Fibroblast of the conjunctiva (primary cell): ENCODE measurements at places on chromosomes 2 and 18.

DNA sequence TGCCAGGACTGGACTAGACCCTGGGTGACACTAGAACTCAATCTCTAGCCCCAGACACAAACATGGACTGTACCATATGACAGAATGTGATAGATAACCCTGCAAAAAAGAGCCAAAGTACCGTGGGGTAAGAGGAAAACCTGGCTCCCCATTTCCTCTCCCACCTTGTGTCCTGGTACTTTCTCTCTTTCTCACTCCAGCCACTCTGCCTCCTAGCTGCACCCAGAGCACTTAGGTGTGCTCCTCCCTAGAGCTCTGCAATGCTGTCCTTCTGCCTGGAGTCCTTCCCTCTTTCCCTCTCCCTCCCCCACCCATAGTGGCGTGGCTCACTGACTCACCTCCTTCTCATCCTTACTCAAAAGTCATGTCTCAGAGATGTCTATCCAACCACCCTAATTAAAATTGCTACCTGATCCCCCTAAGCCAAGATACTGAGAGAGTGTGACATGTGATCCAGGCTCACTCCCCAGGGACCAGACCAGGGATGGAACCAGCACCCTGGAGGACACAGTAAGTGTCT is 171.3 kb downstream of the LOXHD1 start:
- no peak for DNase-seq

GRCh38 chr2:28248511-28248910 is 144.1 kb upstream of the FOSL2 start:
- no peak for DNase-seq

- DNase-seq: no peak
Measured at GRCh38 chr18:73381699-73382036, 513.9 kb upstream of the NETO1 start.

GRCh38 chr2:55966401-55967118 is 43.0 kb upstream of the EFEMP1 start:
- no peak for DNase-seq

- DNase-seq: no peak
Measured at GRCh38 chr18:11980163-11980493, 1.2 kb upstream of the IMPA2 start.

- DNase-seq: no peak
Measured at GRCh38 chr2:107585851-107586250, 240.8 kb upstream of the RGPD4 start.

DNA sequence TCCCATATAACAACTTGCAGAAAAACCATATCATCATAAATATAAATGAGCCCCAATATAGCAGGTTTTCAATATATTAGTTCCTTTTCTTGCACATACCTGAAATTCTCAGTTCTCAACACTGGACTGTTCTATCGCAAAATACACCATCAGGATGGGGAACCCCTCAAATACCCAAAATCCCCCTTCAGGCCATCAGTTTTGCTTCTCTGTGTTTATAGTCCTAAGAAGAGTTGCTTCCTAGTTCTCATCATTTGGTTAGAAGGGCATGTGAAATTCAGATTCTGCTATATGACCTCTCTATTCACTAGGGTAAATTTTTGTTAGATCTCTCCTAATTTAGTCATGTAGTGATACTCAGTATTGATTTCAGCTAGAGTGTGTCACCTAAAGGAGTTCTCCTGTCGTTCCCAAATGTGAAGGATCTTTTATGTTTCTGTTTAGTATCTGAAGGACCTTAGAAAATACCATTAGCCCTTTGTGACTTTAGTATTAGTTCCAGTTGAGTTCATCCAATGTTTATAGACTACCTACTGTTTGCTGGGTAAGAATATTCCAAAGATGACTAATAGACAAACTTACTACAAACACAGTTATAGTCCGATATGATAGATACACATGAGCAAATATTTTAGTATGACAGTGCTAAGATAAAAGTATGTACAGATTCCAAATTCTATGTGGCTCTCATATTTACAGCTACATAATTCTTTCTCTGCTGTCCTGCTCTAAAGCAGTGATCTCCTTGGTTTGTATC is 115.8 kb downstream of the TTC27 start:
- DNase-seq: no peak

DNA sequence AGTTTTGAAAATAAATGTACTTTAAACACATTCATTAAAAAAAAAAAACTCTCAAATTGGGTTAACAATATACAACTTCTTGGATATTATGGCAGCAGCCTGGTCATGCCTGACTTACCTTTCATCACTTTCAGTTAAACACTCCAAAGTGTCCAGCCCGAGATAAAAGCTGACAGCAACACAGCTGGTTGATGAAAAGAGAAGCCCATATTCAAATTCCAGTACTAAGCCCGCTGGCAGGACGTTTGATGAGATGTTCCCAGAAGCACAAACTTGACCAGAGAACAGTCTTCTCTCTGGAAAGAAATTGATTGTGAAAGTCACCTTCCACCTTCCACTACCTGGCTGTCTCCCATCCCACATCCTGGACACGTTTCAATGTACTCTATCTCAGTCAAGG is 586.3 kb downstream of the TDRD15 start:
- DNase-seq: no peak

GRCh38 chr2:226887940-226888339 is 52.1 kb downstream of the RHBDD1 start:
- no peak for DNase-seq

DNA sequence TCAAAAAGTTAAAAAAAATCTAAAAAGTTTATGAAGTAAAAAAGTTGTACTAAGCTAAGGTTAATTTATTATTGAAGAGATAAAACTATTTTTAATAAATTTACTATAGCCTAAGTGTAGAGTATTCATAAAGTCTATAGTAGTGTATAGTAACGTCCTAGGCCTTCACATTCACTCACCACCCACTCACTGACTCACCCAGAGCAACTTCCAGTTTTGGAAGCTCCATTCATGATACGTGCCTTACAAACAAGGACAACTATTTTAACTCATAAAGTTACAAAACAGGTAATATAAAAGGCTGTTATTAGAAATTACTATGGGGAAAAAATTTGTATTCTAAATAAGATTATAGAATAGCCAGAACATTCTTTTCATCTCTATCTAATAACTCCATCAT is 158.9 kb upstream of the FN1 start:
- DNase-seq: no peak

DNA sequence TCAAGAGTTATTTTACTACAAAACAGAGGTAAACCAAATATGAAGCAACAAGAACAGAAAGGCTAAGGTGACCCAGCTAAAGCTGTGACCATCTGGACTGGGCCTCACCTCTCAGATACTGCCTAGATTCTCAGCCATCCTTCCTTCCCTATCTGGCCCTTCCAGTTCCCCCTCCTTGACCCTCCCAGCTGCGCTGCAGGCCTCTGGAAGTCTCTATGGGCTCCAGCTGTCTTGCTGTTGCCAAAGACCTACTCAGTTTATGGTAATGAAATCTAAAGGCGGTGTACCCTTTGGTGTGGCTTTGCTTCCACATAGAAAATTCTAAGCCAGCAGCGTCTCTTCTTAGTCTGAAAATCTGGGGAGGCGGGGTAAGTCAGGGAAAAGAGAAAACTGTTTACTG is 55.7 kb downstream of the ARHGEF33 start:
- no peak for DNase-seq

GRCh38 chr2:105917226-105917625 is 172.5 kb downstream of the NCK2 start:
- no peak for DNase-seq
